NCI-H1694 (cell line): ENCODE measurements at places on chromosomes 1 and 21.

DNA sequence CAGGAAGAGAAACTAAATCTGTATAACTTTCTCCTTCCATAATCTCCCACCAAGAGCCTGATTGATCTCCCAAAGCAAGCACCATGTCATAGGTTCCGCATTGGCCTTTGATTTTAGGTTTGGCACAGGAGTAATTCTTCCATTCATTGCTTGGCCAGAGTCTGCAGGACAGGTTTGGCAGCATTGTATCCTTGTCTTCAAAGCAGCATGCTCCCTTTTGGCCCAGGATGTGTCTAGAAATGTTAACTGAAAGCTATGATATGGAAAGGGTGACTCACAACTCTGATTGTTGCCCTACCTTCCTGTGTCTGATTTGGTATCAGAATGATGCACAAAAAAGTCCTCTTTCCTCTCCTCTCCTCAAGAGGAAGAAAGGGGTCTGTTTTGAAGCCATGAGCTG, 824.3 kb upstream of the PRMT6 start:
- DNase-seq, result no peak

DNA sequence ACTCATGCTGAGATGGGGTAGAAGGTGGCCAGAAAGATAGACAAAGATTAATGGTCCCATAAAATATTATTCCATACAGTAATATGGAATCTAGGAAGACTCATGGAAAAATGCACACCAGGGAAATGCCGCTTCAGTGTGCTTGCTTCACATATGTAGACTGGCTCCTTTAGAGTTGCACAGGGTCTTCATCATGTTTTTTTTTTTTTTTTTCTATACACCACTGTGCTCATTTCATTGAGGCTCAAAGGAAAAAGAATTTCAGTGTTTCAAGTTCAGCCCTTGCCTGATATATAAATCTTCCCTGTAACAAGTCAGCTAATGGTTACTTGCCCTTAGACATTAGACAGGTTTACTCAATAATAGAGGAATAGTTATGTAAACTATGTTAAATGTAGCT, 33.2 kb downstream of the KCNK2 start:
- no peak for DNase-seq

- no peak for DNase-seq
Observed at GRCh38 chr21:41615613-41616012, 107.7 kb upstream of the TMPRSS2 start.

GRCh38 chr1:117336088-117336817, 31.0 kb upstream of the MAN1A2 start:
- no peak for DNase-seq

DNA sequence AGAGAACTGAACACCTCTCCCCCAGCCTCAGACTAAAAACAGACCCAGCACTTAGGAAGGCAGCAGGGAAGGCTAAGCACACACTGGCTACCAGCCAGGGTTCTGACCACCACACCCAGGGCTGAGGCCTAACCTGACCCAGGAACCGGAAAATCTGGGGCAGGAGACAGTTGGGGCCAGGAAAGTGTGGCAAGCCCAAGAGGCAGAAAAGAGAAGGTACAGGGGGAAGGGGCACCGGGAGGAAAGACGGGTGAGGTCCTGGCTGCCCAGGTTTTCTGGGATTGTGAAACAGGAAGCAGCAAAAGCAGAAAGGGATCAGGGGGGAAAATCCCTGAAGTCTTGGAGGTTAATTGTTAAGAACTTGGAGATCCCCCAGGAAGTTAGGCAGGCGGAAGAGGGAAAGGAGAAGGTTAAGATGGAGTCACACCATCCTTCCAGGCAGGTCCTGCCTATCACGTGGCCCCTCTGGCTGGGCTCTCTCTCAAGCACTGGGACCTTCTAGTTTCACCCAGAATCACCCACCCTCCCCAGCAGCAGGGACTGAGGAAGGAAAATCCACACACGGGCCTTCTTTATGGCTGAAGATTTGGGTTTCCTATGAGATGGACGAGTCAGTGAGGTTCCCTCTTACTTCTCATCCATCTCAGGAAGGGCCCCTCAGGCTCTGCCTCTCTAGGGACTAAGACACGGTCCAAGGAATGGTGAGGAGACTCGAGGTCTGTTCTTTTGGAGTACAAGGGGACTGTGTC, 2.6 kb downstream of the HDGF start:
- no peak for DNase-seq

- DNase-seq, result peak; percentile 36
Observed at GRCh38 chr1:203306089-203306964, 1.0 kb downstream of the BTG2 start.

DNA sequence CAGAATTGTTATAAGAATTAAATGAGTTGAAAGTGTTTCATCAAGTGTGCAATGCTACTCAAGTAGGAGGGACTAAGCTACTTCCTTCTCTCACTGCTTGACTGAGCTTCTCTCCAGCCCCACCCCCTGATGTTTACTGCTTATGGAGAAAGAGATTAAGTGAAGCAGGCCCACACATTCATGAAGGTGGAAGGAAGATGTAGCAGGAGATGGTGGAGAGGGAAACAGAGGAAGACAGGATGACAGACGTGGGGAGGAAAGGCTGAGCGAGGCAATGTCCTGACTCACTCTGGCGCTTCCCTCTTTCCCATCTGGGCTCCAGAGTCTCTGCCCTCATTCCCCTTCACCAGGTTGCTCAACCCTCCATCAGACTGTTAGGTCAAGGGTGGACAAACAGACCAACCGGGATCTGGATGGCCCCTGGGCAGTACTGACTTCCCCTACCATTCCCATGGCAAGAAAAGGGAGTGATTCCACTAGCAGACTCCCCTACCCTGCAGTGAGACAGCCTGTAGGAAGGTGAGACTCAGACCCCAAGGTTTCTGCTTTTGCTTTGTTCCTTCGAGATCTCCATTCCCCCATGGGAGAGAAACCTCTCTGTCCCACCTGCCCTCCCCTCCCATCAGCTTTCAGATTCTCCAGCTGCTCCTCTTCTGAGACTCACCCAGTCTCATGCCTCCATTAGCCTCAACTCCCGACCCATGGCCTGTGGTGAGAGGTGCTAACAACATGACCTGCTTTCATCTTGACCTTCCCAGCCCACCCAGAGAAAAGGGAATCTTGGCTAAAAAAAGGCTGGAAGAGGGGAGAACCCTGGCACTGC, 3.1 kb upstream of the ARHGEF2 start:
- DNase-seq, result no peak

GRCh38 chr1:159988006-159988405, 34.0 kb upstream of the SLAMF9 start:
- no peak for DNase-seq

- DNase-seq, result no peak
Observed at GRCh38 chr1:102837551-102837950, 270.8 kb downstream of the COL11A1 start.

GRCh38 chr1:153793973-153794615, 18.9 kb downstream of the SLC27A3 start:
- no peak for DNase-seq

DNA sequence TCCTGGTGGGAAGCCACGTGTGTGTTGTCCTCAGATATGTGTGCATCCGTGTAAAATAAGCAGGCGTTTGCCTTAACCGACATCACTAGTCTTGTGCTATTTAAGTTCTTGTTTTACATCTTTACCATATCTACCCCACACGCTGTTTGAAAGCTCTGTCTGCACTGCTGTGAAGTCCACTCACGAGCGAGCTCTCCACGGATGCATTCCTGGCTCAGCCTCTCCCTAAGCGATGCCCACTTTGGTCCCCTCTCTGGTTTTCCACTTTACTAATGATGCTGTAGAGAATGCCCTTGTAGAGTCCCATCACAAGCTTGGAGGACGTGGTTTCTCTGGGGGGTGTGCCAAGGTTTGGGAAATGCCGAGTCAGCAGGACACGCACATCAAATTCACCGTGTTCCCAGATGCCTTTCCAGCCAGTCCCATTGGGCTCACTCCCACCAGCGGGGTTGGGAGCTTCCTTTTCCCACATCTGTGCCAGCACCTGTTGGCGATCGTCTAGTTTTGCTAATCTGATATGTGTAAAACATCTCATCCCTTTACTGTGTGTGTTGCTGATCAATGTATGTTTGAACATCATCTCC, 43.8 kb downstream of the ACTL8 start:
- no peak for DNase-seq

DNA sequence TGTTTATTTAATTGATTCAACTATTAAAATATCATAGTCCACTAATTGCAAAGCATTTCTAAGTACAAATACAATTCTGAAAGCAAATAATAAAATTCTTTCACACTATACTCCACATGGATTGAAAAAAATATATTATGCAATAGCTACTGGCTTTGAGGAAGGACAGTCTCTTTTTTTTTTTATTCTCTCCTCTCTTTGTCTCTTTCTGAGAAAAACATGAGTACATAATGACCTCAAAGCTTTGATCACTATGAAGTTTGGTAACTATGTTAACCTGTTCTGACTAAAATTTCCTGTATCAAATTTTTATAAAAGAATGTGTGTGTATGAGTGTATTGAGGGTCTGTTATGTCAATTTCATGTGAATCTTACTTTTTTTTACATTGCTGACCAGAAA, 96.2 kb downstream of the RGS2 start:
- DNase-seq, result no peak

DNA sequence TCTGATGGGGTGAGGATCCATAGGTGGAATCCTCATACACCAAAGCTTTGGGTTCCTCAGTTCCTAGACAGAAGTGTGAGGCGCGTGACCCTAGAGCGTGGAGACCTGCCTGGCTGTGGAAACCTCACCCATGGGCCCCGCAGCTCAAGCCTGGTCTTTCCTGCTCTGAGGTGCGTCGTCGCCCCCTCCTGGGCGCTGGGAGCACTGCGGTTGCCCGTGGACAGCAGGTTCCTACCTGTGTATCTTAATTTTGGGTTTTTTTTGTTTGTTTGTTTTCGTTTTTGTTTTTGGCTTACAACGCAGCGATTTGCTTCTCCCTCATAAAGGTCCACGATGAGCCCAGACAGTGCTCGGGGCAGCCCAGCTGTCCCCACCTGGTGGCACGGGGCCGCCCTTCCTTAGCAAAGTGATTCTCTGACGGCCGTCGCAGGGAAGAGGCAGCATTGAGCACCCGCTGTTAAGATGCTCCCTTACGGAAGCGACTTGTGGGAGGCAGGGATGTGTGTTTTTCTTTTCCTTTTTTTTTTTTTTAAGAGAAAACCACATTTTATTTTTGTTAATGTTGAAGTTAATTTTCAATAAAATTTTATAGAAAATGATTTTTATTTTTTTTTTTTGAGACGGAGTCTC, 36.5 kb upstream of the TRAPPC10 start:
- peak; percentile 71 for DNase-seq

GRCh38 chr1:79726911-79727310, 720.4 kb upstream of the ADGRL4 start:
- no peak for DNase-seq

GRCh38 chr1:100671601-100672000, 47.9 kb upstream of the VCAM1 start:
- no peak for DNase-seq

DNA sequence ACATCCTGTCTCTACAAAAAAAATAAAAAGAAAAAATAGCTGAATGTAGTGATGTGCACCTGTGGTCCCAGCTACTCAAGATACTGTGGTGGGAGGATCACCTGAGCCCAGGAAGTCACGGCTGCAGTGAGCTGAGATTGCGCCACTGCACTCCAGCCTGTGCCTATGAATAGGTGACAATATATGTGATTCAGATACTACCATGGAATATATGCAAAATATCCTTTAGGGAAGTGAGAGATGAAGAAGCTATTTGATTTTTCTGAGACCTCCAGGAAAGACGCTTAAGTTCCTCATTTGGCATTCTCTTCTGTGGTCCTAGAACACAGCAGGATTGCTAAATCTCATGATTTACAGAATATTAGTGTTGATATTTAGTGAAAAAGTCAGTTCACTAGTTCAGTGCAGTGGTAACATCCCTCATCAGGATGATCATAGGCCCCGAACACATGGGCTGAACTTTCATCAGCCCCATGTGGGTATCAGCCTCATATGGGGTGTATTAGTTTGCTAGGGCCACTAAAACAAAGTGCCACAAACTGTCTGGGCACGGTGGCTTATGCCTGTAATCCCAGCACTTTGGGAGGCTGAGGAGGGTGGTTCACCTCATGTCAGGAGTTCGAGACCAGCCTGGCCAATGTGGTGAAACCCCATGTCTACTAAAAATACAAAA, 6.0 kb upstream of the VASH2 start:
- no peak for DNase-seq

GRCh38 chr1:234649432-234650081, 39.6 kb upstream of the IRF2BP2 start:
- no peak for DNase-seq

GRCh38 chr1:167489571-167490340, 28.6 kb downstream of the CD247 start:
- no peak for DNase-seq

GRCh38 chr1:226001963-226002666, 3.0 kb upstream of the SDE2 start:
- DNase-seq, result no peak

GRCh38 chr1:159066108-159066507, 10.5 kb downstream of the AIM2 start:
- no peak for DNase-seq

DNA sequence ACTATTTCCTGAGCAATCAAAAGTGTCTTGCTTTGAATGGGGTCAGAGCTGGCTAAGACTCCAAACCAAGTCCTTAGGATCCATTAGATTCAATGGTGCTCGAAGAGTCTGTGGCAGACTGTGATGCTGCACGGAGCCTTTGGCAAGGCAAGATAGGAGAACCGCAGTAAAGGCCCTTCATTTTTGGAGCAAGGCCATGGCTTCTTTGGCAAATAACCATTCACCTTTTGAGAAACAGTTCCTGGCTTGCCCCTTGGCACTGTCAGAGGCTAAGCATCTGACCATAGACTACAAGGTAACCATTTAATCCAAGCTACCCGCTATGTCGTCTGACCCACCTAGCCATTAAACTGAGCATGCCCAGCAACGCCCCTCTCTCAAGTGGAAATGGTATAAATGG, 45.2 kb downstream of the EDN2 start:
- no peak for DNase-seq

- DNase-seq, result no peak
Observed at GRCh38 chr1:155035936-155036335, 2.3 kb downstream of the DCST1 start.

- DNase-seq, result no peak
Observed at GRCh38 chr1:185790194-185790735, 56.1 kb downstream of the HMCN1 start.

GRCh38 chr1:111198836-111199235, 1.6 kb downstream of the DENND2D start:
- DNase-seq, result no peak

DNA sequence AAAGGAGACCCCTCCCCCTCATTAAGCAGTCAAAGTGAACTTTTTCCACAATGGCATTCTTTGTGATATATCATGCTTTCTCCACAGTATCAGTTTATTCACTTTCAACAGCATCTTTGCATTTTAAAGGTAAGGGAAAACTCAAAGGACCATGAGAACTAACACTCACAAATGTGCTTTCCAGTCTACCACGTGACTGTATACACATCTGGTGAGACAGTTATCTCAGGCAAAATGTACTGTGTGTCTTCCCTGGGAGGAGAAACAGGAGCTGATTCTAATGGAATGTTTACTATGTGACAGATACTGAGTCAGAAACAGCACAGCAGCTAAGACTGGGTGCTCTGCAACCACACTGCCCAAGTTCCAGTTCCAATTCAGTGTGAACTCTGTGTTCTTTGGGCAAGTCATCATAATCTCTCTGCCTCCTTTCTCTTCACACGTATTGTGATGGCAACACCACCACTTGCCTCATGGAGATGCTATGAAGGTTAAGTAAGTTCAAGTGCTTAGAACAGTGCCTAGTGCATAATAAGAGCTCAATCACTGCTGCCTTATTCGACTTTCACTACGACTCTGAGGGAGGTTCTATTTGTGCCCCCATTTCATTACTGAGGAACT, 79.0 kb downstream of the SLC45A1 start:
- DNase-seq, result no peak
